Effector CD8-positive, alpha-beta T cell (primary cell): ENCODE measurements at places on chromosomes 3 and 15.

DNA sequence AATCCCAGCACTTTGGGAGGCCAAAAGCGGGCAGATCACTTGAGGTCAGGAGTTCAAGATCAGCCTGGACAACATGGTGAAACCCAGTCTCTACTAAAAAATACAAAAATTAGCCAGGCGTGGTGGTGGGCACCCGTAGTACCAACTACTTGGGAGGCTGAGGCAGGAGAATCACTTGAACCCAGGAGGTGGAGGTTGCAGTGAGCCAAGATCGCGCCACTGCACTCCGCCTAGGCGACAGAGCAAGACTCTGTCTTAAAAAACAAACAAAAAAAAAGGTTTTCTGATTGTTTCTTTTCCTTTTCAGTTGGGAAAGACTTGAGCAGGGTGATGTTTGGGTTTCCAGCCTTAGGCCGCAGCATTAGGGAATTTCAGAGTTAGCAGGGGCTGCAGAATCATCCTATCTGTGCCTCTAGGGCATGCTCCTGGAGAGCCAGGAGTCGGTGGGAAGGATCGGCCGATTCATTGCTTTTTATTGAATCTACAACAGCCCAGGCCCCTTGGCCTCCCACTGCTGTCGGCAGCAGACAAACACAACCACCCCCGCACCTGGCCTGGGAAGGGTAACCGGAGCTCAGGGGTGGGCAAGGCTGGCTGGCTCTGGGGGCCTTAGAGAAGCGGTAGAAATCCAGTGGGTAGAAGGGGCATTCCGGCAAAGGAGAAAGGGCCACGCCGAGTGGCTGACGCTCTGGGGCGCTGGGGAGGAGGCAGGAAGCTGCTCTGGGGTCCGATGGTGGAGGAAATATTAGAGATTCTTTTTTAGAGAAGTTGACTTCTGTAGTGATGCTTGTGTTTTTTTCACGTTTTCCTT lies 6.3 kb downstream of the CHAC1 start:
- no peak for DNase-seq

DNA sequence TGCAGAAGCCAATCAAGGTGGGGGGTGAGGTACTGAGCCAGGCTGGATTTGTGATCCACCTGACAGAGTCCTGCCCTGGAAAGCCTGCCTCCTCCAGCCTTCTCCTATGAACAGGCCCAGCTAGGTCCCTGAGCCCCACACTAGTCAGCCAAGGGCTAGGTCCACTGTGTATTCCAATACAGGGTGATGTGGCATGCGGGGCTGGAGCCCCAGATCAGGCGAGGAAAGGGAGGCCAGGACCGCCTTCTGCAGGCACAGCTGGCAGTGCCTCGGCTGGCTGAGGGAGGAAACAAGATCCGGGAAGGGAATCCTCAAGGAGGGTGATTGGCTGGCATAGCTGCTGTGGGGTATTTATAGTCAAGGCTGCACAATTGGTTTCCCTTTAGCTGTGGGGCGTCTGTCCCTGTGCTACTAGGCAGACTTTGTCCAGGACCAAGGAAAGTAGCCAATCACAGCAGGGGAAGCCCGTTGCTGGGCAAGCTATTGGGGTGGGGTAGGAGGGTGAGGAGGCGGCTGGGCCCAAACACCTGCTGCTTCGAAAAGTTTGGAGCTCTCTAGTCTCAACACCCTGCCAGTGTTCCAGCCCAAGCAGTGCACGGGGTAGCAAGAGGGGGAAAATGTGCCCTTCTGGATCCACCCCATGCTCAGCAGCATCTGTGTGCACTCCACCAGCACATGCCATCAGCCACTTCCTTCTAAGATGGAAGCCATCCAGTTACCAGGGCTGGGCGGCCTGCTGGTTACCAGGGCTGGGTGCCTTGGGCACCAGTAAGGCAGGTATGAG lies 5.9 kb downstream of the KY start:
- no peak for DNase-seq

GRCh38 chr3:64352639-64352992 lies 127.3 kb upstream of the PRICKLE2 start:
- DNase-seq: no peak

DNA sequence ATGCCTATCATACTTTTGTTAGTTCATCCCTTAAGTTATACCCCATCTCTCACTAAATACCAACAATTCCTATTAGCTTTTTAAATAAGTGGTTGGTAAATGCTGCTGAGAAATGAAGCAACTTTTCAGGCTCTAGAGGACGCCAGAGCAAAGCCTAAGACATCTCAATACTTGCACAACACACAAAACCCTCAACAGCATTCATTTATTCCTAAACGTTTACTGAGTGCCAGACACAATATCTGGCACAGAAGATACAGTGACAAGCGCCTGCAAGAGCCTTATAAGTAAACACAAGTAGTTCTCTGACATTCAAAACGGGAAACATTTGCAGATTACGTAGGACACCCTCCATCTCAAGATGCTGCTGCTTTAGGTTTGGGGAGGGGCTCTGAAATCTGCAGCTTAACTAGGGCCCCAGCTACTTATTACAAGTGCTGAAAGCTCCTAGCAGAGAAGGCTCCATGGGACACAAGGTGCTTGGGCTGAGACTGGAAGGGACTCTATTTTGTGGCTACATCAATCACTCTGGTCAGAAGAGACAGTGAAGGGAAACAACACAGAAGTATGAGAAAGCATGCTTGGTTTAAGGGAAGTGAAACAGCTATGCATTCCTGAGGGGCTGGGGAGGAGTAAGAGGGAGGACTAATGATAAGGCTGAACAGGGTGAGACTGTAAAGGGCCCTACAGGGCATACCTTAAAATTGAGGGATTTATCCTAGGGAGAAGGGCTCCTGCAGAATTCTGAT lies 311.3 kb downstream of the PLCL2 start:
- no peak for DNase-seq

DNA sequence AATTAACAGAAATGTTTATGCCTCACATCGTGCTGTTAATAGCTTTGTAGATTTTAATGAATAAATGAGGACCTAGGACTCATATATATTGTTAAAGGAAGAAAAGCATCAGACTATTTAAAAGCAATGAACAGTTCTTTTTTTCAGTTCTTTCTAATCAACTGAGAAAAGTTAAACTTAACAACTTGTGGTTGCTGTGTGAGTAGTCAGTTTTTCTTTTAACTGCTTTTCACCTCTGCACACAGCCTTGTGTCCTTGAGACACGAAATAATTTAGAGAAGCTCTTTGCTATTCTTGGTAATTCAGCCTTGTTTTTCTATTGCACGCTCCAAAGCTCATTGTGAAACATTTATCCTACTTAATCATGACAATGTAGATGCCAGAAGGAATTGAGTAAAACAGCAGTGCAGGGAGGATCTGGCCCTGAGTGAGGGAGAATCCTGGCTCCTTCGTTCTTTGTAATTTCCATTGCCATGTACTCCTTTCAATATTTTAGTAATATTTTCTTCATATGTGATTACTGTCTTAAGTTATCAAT lies 499.0 kb downstream of the PYDC2 start:
- DNase-seq: no peak

- no peak for DNase-seq
Observed at GRCh38 chr3:73866846-73867245, 242.1 kb upstream of the PDZRN3 start.

DNA sequence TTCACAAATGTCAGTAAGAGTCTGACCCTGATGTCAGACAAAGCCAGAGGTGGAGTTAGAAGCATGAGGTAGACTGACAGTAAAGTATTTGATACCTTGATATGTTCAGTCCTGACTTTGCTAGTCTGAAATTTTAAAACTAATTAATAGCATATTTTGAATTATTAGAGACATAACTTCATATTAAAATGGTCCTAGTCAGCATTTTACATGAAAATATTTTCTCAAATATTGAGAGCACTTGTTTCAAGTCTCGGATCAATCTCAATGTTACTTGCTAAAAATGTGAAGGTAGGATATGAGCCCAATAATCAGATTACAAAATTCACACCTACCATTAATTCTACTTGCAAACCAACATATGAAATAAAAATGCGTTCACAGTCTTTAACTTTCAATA lies 58.1 kb upstream of the TTC14 start:
- no peak for DNase-seq

DNA sequence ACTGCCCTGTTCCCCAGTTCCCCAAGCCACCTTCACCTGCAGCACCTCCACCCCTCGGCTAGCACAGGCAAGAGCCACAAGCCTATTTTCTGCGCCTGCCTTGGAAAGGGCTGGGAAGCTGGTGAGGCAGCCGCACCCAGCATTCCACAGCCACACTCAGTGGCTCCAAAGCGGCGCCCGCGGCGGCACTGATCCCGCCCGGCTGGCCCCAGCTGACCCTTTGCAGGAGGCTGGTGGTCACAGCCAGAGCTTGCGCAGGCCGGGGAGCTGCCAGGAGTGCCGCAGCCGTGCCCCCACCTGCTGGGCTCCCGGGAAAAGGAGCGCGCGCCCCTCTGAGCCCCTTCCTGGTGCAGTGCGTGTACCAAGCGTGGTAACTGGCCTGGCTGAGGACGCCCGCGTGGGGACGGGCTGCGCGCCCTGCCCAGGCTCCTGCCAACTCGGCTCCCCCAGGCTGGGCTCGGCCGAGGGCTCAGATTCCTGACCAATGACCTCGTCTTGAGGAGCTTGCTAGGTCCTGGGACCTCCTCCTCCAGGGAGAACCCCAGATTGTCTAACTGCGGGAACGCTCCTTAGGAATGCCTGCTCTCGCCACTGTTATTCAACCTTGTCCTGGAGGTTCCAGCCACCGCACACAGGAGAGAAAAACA lies 13.3 kb downstream of the GRAMD2A start:
- no peak for DNase-seq

- DNase-seq: no peak
Observed at GRCh38 chr3:18891641-18892040, 256.7 kb upstream of the KCNH8 start.

DNA sequence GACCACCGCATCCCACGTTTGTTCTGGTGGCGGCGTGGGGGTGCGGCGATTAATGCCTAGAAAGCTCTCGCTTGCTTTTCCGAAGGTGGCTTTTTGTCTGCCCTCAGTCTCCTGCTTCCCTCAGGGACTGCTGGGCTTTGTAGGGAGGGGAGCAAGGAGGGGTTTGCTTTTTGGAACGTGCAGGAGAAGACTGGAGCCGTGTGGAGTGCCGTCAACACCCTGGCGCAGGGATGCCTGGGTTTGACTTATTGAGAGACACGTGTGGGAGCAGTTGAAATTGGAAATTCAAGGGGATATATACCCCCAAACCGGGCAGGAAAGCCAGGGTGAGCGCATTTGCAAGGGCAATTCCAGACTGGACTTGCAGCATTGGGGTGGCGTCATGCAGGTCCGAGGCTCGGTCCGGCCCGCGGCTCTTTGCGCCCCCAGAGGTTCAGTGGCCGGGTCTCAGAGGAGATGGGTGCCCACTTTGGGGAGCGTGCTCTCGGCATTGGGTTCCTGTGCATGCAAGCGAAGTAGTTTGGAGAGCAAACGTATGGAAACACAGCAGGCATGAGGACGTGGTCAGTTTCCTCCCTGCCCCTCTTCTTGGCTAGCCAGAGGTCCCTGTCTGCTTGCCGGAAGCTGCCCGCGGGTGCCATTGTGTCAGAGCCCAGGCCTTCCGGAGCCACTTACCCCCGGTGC lies 2.1 kb downstream of the EPHB1 start:
- no peak for DNase-seq

DNA sequence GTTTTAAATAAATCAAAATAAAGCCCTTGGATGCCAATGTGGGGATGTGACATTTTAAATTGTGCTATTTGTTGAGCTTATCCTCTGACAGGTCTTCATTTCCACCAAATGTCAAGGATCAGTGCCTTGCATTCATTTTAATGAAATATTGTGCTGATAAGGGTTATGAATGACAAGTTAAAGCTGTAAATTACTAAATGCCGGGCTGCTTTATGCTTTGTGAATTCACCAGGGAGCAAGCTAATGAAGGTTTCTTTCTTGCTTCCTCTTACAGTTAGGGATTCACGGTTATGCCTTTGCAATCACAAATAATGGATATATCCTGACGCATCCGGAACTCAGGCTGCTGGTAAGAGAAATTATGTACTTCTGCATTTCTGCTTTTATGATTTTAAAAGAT lies 81.7 kb downstream of the LRTM1 start:
- no peak for DNase-seq

GRCh38 chr3:153029350-153029749 lies 132.7 kb upstream of the RAP2B start:
- no peak for DNase-seq

DNA sequence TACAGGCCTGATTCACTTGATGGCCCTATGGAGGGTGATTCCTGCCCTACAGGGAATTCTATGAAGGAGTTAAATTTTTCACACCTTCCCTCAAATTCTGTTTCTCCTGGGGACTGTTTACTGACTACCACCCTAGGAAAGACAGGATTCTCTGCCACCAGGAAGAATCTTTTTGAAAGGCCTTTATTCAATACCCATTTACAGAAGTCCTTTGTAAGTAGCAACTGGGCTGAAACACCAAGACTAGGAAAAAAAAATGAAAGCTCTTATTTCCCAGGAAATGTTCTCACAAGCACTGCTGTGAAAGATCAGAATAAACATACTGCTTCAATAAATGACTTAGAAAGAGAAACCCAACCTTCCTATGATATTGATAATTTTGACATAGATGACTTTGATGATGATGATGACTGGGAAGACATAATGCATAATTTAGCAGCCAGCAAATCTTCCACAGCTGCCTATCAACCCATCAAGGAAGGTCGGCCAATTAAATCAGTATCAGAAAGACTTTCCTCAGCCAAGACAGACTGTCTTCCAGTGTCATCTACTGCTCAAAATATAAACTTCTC lies 43.6 kb downstream of the BLM start:
- no peak for DNase-seq

DNA sequence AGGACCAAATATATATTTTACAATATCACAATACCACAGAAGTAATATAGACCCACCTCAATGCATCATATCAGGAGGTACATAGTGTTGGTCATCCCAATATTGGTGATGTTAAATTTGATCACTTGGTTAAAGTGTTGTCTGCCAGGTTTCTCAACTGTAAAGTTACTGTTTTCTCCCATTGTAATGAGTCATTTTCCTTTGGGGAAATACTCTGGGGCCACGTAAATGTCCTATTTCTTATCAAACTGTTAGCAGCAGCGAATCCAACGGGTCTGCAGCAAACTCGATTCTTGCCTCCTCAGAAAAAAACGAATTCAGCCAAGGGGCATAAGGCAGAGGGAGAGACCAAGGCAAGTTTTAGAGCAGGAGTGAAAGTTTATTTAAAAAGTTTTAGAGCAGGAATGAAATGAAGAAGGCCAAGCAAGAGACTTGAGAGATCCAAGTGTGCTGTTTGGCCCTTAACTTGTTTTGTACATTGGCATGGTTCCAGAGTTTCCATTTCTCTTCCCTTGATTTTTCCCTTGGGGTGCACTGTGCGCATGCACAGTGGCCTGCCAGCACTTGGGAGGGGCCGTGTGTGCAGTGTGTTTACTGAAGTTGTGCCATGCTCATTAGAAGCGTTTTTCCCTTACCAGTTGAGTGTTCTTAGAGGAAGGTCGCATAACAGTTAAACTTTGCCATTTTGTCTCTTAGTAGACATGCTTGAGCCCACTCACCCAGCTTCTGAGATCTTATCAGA lies 512.5 kb downstream of the AGBL1 start:
- no peak for DNase-seq

GRCh38 chr3:189727898-189728297 lies 96.7 kb downstream of the TP63 start:
- no peak for DNase-seq
